NCI-H82 (cell line): ENCODE measurements at places on chromosomes 5 and 9.

- no peak for DNase-seq
These were observed 1.1 kb upstream of the PDCD6 start for GRCh38 chr5:270340-270739.

DNA sequence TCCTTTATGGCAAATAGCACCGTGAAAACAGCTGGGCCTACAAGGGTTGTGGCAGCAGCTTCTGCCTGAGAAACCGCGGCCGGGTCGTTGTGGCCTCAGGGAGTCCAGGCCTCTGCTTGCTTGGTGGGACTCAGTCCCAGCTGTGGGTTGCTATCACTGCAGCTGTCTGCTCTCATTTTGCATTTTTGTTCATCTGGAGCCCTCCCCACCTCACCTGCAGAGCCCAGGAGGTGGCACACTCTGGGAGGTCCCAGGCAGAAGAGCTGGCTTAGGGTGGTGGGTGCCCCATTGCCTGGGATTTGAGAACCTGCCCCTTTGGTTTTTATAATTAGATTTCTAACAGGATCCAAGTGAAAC, 138.4 kb downstream of the GADD45G start:
- no peak for DNase-seq

DNA sequence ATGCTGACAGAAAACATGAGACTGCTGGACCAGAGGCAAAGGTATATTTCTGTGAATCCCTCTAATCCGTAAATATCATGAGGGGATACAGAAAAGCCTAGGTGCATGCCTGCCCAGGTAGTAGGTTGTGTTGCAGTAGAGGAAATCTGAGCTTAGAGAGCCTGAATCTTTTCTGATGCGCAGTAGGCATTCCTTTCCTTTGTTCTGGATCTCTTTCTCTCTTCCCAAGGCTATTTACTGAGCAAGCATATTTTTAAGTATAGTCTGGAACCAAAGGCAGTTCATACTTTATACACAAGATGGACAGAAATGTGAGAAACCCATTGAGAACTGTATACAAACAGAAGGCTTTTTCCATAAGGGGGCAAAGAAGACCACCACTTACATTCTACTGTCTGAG, 359.3 kb downstream of the TMEM161B start:
- DNase-seq = no peak

DNA sequence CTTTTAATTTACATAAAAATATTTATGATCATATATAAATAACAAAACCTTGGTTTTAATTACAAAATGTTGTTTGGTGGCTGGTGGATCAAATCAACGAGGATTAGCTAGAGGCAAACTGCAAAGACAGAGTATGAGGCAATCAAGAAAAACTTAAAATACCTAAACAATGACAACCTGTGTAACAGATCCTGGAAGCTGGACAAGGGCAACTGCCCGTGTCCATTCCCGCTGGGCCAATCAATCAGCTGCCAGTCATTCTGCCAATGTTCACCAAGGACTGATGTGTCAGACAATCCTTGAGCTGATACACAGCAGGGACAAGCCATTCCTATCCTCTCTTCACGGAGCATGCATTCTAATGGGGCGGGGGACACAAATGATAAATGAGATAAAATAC, 3.2 kb upstream of the TENT4A start:
- no peak for DNase-seq

DNA sequence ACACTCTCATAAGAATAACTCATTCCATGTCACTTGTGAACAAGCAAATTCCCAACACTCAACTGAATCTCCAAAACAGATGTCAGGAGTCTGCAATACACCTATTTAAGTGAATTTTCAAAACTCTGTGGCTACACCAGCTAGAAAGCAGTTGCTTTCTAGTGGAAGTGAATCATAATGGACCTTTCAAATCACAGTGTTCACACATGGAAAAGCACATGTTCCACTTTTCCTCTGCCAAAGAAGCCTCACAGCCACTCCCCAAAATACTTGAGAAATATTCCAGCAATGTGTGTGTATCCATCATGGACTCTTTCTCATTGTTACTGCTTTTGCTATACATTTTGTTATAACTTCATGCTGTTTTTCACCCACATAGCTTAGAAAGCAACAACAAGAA, 17.4 kb downstream of the MARCHF3 start:
- DNase-seq = no peak

DNA sequence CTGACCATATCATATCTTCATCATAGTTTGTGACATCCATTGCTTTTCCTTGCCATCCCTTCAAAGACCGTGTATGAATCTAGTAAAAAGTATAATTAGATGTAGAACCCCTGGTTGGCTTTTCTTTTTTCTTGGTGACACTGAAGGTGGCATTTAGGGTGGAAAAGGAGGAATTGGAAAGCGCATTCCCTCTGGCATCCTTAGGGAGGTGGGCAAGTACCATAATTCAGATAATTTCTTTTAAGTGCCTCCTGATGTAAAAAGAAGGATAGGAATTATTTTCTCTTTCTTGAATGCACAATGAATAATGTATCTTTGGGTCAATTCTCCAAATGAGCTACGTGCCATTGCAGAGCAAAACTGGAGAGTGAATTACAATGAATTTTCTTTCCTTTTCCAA, 73.2 kb upstream of the SMARCA2 start:
- no peak for DNase-seq

DNA sequence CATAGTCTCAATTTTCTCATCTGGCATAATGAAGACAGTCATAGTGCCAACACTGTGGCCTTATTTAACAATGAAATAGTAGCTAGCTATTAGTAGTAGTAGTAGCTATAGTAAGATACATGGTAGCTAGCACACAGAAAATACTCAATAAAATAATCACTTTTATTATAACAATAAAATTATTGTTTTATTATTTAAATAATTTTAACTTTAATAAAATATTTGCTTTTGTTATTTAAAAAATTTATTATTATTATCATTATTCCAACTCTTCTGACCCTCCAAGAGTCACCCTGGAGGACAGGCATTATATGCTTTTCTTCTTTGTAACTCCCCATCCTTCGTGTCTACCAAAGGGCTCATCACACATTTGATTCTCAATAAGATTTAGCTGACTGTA, 252.1 kb downstream of the TRIM32 start:
- DNase-seq = no peak

- DNase-seq = no peak
These were observed 42.1 kb upstream of the FAM240B start for GRCh38 chr9:38761999-38762398.

- DNase-seq = no peak
These were observed 16.2 kb downstream of the SLC6A3 start for GRCh38 chr5:1429066-1429465.

- DNase-seq = peak; percentile 41
These were observed 96.8 kb downstream of the ZNF608 start for GRCh38 chr5:124649491-124650146.

DNA sequence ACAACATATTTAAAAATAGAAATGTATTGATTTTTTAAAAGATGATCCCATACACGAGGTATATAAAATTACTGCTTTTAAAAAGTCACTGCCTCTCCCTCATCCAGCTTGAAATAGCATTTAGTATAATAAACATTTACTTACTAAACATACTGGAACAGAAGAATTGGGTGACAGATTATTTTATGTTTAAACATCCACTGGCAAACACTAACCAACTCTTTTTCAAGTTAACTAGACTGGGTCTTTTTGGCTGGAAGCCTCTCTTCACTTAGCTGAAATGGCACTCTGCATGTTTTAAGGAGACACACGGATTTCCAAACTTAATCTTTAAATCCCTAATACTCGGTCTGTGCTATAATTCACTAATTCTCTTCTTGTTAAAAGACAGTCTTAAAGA, 19.0 kb downstream of the CTXN3 start:
- peak; percentile 66 for DNase-seq

DNA sequence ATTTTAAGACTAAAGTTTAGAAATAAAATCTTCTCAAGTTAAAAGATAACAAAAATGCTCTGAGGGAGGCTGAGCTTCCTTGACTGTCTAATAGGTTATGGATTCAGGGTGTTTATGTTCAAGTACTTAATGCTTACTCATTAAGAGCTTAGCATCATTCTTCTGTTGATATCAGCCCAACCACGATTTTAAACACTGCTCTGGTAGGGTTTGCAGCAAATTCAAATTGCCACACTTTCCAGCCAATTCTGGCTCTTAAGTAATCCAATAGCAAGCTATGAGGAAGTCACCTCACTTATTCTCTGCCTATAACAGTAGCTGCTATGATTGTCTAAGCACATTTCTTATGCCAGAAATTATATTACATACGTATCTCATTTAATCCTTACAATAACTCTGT, 191.0 kb upstream of the KIF2A start:
- DNase-seq = peak; percentile 39

GRCh38 chr9:108664309-108665255, 191.2 kb downstream of the ACTL7B start:
- no peak for DNase-seq
